Naive thymus-derived CD4-positive, alpha-beta T cell (primary cell): ENCODE measurements at places on chromosomes 3 and 15.

GRCh38 chr3:108401836-108402235 lies 105.5 kb downstream of the HHLA2 start:
- no peak for DNase-seq

- DNase-seq, result no peak
Observed at GRCh38 chr3:132416161-132416560, 1.1 kb upstream of the DNAJC13 start.

DNA sequence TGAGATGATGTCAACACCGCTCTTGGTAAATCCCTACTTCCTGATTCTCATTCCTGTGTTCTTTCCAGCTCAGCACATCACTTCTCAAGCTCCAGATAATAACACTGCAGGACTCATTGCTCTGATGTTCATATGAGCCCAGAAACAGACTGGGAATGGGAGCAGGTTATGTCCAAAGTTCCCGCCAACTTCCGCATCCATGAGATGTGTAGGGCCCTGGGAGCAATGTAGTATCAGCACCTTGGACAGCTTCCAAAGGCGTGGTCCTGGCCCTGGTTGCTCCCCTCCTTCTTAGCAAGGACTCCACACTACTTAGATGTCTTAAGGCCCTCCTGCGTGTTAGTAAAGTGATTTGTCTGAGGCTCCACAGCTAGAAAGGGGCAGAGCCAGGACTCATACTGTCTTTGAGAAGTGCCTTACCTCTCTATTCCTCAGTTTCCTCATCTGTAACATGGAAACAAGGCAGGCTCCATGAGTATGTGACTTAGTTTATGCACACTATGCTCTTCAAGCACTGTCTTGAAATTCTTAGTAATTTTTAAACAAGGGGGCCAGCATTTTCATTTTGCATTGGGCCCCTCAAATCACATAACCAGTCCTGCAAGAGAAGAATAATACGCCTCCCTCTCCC lies 27.9 kb upstream of the SLC6A1 start:
- DNase-seq, result no peak

DNA sequence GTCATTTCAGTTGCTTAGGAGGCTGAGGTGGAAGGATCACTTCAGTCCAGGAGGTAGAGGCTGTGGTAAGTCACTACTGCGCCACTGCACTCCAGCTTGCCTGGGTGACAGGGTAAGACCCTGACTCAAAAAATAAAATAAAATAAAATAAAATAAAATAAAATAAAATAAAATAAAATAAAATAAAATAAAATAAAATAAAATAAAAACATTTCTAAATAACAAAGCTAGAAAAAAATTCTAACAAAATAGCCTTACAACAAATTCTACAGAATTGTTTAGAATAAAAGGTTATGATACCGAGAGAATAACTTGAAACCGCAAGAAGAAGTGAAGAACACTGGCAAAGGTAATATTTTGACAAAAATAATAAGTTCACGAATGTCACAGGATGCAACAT lies 794.3 kb downstream of the NR2F2 start:
- no peak for DNase-seq

GRCh38 chr15:36917411-36918267 lies 182.7 kb downstream of the MEIS2 start:
- no peak for DNase-seq

DNA sequence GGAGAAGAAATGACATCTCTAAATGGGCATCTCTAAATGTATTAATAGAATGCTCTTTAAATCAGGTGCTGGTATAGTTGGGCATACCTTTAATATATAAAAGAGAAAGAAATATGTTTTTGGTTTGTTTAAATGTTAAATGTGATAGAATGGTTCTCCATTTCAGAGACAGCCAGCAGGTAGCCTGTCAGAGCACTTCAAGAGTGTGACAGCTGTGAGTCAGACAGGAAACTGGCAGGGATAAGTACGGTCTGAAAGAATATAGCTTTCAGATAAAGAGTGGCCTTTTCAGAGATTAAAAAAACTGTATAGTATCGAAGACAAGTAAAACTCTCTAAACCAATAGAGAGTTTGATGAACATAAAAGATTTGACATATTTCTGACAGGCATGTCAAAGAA lies 654.1 kb downstream of the IGSF11 start:
- no peak for DNase-seq

GRCh38 chr3:15113471-15113870 lies 14.5 kb upstream of the RBSN start:
- DNase-seq, result no peak

GRCh38 chr15:27956285-27956684 lies 142.8 kb downstream of the OCA2 start:
- DNase-seq, result no peak

DNA sequence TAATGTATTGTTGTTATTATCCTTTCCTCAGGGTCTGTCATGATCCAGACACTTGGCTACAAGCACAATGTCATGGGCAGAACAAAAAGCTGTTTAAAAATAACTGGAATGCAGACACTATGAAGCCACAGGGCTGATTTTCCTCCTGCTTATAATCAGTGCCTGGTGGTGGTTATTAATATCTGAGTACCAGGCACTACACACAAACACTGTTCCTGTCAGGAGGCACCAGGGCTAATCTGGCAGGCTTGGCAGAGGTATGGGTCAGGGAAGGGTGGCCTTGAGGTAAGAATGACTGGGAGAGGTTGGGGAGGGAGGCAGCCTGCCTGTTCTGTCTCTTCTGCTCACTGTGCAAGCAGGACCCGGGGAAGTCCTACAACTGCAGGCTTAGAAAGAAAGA lies 67.2 kb downstream of the WDR76 start:
- no peak for DNase-seq

DNA sequence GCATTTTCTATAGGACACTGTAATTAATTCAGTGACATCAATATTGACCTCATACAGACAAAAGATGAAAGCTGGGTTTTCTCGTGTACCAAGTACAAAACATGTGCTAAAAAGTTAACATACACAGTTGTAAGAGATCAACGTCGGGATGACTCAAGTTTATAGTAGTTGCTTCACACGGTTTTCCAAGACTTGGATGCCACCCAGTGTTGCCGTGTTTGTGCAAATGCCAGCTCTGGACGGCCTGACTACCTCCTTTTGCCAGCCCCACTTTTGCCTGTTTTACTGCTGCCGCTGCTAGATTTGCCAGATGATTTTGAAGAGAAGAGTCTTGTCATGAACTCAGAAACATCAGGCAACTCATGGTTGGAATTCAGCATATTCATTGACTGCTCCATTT lies 17.6 kb downstream of the EMC7 start:
- no peak for DNase-seq

GRCh38 chr15:83292317-83292716 lies 7.9 kb upstream of the BNC1 start:
- DNase-seq, result no peak

DNA sequence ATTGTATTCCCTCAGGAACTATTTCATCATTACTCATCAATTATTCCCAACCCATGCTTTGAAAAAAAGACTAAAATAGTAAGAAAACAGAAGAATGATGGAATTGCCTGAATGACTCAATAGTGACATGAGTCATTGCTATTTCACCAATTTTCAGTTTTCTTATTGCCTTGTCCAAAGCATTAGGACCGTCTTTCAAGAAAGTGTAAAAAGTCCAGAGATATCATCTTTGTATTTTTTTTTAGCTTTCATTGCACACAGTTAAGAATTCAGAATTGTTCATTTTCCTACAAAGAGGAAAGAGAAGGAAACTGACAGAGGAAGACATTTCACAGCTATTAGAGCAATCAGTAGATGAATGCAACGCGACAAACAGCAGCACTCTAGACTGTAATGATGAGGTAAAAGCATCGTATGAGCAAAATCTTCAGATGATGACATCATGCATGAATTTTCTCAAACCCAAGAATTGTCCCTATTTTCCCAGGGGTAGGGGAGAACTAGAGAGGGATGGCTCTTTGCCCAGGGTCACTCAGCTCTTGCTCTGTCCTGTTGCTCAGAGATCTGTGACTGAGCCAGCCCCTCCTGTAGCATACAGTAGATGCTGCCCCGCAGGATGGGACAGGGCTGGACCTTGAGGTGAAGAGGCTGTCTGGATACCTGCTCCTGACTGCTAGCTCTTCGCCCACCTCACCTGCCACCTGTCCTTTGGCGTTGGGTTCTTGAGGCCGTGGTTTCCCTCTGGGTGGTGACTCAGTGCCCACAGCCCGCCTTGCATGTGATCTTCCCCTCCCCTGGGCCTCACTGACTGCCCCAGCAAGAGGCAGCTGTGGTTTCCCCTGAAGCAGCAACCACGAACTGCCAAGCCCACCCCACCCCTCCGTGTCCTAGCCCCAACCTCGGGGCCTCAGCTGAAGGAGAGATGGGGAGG lies 84.8 kb downstream of the PPCDC start:
- no peak for DNase-seq

GRCh38 chr15:85443046-85443445 lies 62.6 kb downstream of the AKAP13 start:
- no peak for DNase-seq

GRCh38 chr3:50961386-50961785 lies 286.7 kb downstream of the DOCK3 start:
- DNase-seq, result no peak

GRCh38 chr15:92392462-92392861 lies 1.2 kb upstream of the ST8SIA2 start:
- DNase-seq, result no peak

DNA sequence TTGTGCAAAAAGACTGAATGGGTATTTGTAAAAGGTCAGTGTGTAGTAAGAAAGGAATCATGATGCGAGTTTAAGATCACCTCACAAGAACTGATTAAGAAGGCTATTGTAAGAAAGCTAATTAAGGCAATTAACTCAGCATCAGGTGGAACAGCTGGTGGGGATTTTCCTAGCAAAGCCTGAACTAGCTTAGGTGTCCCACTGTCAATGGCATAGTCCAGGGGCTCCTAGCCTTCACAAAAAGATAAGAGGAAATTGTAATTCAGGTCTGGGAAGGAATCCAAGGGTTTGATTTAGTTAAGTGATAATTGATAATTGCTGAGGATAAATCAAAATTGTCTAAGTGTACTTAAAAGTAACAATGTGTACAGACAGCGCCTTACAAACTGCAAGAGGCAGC lies 901.6 kb downstream of the TUSC7 start:
- DNase-seq, result no peak
